ENCODE measurements at places on chromosomes 16 and 17.

- DNase-seq, result no peak
Measured at GRCh38 chr17:45784741-45785479, 790 bp downstream of the CRHR1 start.

DNA sequence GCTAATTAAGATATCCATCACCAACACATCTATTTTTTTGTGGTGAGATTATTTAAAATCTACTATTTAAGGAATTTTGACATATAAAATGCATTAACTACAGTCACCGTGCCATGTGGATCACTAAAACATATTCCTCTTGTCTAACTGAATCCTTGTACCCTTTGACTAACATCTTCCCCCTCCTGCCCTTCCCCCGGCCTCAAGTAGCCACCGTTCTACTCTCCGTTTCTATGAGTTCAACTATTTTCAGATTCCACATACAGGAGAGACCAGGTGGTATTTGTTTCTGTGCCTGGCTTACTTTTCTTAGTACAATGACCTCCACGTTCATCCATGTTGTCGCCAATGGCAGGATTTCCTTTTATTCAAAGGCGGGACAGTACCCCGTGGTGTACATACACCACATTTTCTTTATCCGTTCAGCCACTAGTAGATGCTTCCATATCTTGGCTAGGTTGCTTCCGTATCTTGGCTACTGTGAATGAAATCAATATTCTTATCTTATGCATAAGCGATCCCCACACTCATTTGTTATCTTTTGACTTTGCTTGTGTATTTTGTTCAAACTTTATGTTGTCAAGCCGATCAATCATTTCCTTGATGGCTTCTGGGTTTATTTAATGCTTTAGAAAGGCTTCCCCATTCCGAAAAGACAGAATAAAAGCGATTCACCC is 134.7 kb downstream of the KCNJ12 start:
- no peak for DNase-seq

GRCh38 chr16:69105501-69106361 is at the start of gene HAS3:
Gene HAS3 (plus strand): TSS chr16:69105653. CDS start chr16:69109396, 3,743 bp downstream.
- peak; percentile 43 for DNase-seq

DNA sequence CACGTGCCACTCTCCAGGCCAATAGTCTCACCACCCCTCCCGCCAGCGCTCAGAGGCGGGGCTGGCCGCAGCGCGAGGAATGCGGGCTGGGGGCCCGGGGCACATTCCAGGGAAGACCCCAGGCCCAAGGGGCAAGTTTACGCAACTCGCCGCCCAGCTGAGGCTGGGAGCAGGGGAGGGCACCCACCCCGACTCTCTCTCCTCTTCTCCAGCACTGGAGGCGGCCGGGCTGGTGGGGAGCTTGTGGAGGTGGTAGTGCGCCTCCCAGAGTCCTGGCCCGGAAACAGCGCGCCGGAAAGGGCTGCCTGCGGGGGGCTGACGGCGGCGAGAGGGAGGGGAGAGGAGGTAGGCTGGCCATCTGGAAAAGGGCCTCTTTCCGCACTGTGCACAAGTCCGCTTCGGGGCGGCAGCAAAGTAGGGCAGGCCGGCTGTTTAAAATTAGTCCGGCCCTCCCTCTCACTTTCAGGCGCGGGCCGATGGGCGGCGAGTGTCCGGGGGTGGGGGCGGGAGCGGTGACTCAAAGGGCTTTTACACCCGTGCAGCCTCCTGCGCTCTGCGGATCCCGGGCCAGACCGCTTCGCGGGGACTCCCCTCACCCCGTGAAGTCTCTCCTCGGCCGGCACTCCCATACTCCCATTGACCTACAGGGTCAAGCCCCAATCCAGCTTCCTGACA is 1.1 kb downstream of the FHOD1 start:
- DNase-seq, result no peak

DNA sequence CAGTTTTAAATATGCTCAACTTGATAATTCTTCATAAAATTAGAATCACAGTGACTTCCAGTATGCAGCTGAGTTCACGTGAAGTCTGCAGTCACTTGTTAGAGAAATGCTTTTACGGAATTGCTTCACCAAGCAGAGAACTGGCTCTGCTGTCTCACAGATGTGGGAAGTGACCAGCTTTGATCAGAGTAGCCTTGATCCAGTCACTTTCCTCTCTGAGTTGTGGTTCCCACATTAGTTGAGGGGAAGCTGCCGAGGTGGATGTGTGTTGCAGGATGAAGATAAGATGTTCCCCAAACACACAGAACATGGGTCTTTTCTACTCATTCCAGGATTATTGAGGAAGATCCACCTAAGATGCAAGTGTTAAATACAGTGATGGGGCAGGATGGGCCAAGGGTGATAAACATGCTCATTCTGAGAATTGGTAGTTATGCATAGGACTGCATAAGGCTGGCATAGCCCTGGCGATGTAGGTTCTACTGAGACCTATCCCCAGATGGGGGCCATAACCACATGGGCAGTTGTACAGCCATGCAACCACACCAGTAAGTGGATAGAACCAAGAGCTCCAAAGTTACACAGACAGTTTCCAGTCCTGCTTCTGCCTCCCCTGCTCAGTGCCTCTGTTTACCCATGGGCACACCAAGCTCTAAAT is 168.9 kb upstream of the MAF start:
- DNase-seq, result no peak

- no peak for DNase-seq
Measured at GRCh38 chr17:8630227-8630801, at the start of gene MYH10. Gene MYH10 (minus strand): TSS chr17:8630725. CDS start chr17:8623246, 7,479 bp downstream.

DNA sequence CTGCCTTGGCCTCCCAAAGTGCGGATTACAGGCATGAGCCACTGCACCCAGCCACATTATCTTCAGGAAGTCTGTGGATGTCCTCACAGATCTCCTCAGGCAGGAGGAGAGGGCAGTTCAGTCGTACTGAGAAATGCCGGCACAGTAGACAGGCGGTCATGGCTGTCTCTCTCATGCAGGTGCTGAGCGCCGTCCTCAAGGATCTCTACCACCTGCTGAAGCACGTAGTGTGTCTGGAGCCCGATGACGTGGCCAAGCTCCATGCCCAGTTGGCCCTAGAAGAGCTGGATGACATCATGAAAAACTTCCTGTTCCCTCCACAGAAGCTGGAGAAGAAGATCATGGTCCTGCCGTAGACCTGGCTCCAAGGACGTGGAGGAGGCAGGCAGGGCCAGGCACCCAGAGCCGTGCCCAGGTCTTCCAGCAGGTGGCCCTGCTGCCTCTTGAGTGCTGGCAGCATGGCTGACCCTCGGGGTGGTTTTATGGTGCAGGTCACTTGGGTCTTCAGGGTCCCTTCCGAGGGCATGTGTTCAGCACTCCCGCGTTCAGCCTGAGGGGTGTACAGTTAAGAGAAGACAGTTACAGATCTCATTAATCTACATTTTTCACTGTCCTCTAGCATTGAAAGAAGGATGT is 22.0 kb upstream of the HAS3 start:
- DNase-seq, result no peak

GRCh38 chr16:7185689-7186088 is 147.0 kb upstream of the RBFOX1 start:
- DNase-seq, result no peak

GRCh38 chr17:80679816-80680215 is 135.2 kb downstream of the RPTOR start:
- no peak for DNase-seq

DNA sequence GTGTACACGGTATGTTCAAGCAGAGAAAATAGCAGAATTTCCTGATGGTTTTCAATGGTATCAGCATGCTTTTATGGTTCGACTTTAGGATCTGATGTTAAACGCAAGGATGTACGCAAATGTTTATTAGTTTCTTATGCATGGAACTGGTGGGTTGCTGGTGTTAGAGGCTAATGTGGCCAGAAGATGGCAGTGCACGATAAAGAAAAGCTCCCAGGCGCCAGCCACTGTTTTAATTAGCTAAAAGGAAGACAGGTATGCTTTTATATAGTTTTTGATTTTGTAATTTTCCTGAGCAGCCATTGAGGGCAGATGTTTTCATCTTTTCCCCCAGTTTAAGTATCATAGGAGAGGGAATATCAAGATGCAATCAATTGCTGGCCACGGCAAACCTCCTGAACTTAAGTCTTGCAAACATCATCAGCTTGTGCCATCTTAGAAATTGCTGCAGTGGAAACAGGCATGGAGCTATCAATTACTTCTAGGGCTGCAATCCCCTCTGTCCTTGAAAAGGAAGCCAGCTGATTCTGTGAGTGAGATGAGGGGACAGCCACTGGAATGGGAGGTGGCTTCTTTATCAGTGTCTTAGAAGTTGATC is 648.5 kb upstream of the RBFOX1 start:
- no peak for DNase-seq

DNA sequence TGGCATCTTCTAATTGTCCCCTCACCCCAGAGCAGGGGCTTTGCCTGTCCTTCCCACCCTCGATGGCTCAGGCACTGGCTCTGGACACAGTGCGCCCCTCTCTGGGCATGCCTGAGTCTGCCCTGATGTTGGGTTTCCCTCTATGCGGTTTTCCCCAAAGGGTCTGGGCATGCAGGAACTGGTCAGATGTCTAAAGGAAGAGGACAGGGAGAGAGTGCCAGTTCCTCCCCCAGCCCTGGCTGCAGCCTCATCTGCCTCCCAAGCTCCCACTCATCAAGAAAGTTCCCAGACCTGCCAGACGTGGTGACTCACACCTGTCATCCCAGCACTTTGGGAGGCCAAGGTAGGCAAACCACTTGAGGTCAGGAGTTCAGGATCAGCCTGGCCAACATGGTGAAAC is 41.3 kb upstream of the PABPN1L start:
- no peak for DNase-seq

DNA sequence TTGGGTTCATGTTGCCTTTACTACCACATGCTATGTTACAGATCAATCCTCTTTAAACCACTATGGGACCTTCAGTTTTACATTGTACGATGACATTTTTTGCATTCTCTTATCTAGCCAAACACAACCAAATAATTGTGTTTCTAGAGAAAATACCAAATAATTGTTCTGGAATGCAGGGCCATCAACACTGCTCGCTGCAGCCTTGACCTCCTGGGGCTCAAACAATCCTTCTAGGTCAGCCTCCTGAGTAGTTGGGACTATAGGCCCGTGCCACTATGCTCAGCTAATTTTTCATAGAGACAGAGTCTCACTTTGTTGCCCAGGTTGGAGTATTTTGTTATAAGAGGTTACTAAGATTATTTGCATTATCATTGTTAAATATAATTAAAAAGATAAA is 237.5 kb upstream of the PMFBP1 start:
- DNase-seq, result no peak

- DNase-seq, result peak; percentile 56
Measured at GRCh38 chr16:11708421-11708820, 34.2 kb downstream of the TXNDC11 start.

GRCh38 chr17:61000911-61001310 is 323.3 kb downstream of the BCAS3 start:
- DNase-seq, result no peak

All from retinal pigment epithelial cell (primary cell).